OCI-LY7 (cell line): ENCODE measurements at places on chromosomes 12 and 14. TPM values are rescaled to one million over a fixed set of nuclear protein-coding genes. Genes with fewer than 3 reads are reported as not detected.

The PRB2 gene
- not detected in 2 replicates for total RNA-seq

DNA sequence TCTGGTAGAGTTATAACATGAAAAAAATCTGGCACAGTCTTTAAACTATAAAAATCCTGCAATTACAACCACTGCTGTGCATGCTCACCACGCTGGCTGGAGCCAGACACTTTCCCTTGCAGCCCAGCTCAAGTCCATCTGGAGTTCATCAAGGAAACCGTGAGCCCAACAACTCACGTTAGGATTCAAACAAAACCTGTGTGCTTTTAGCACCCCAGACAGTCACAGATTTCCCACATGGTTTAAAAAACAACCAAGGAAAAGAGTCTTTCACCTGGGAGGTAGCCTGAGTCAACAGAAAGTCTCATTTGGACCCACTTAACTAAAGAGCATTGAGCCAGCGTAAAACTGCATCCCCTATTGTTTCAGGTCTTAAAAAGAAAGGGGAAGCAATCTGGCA, 4.7 kb downstream of the LRIG3 start:
- no peak for DNase-seq

GRCh38 chr12:50707396-50707795, 56.5 kb upstream of the ATF1 start:
- no peak for DNase-seq

- DNase-seq = no peak
Measured at GRCh38 chr12:57896434-57897201, 44.7 kb upstream of the ATP23 start.

GRCh38 chr14:69048456-69048855, 69.4 kb upstream of the ACTN1 start:
- DNase-seq = no peak

- DNase-seq = peak; percentile 27
Measured at GRCh38 chr14:104705340-104706047, 16.1 kb downstream of the INF2 start.

- DNase-seq = no peak
Measured at GRCh38 chr14:52402812-52403526, 88.9 kb downstream of the PTGER2 start.
